ENCODE measurements at places on chromosomes 5 and 9.

DNA sequence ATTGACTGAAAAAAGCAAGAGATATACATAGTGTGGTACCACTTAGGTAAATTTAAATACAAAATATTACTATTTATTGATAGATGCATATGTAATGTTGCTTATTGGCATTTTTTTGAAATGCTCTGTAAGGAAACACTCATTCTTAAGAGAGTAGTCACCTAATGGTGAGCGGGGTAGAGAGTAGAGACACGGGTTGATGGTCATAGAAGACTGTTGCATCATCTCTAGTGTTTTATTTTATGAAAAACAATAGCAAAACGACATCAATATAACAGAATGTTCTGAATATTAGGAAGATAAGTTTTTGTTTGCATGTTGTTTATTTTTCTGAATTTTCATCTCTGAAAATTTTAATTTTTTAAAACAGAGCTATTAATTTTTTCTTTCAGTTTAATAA, 4.0 kb downstream of the SRP19 start:
- no peak for DNase-seq

- DNase-seq: no peak
Observed at GRCh38 chr9:12094046-12094445, 599.1 kb upstream of the TYRP1 start.

- DNase-seq: no peak
Observed at GRCh38 chr9:129493002-129493705, 127.7 kb downstream of the C9orf50 start.

GRCh38 chr5:167049771-167050567, 1241.5 kb upstream of the WWC1 start:
- no peak for DNase-seq

- DNase-seq: no peak
Observed at GRCh38 chr5:6804766-6805501, 91.7 kb downstream of the TENT4A start.

- DNase-seq: no peak
Observed at GRCh38 chr5:31972558-31972957, 201.6 kb downstream of the GOLPH3 start.

- DNase-seq: no peak
Observed at GRCh38 chr5:96893342-96893741, 17.0 kb downstream of the ERAP2 start.

- no peak for DNase-seq
Observed at GRCh38 chr9:33638391-33638915, 114.4 kb downstream of the ANKRD18B start.

DNA sequence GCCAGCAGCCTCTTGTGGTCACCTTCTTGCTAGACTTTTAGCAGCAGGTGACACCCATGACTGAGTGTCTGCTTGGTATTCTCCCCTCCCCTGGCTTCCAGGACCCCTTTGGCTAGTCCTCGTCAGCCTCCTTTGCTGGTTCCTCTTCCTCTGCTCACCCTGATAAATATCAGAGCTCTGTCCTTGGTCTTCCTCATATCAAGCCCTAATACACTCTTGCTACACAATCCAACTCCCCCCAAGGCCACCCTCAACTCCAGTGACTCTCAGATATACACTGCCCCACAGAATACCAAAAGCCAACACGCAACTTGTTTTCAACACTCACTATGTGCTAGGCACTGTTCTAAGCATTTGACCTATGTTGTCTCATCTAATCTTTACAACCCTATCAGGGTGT, 30.3 kb upstream of the LCP2 start:
- DNase-seq: no peak

- DNase-seq: no peak
Observed at GRCh38 chr9:112168197-112168596, 6.9 kb downstream of the SUSD1 start.

DNA sequence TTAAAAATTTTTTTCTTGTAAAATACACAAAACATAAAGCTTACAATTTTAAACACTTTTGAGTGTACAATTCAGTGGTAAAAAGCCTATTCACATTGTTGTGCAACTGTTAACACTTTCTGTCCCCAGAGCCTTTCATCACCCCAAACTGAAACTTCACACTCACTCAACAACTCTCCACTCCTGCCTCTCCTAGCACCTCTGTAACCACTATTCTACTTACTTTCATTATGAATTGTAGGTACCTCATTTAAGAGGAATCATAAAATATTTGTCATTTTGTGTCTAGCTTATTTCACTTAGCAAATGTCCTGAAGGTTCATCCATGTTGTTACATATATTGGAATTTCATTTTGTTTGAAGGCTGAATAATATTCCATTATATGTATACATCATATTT, 4.3 kb upstream of the ZNF510 start:
- no peak for DNase-seq

GRCh38 chr5:148792744-148793143, 33.7 kb upstream of the ADRB2 start:
- no peak for DNase-seq

DNA sequence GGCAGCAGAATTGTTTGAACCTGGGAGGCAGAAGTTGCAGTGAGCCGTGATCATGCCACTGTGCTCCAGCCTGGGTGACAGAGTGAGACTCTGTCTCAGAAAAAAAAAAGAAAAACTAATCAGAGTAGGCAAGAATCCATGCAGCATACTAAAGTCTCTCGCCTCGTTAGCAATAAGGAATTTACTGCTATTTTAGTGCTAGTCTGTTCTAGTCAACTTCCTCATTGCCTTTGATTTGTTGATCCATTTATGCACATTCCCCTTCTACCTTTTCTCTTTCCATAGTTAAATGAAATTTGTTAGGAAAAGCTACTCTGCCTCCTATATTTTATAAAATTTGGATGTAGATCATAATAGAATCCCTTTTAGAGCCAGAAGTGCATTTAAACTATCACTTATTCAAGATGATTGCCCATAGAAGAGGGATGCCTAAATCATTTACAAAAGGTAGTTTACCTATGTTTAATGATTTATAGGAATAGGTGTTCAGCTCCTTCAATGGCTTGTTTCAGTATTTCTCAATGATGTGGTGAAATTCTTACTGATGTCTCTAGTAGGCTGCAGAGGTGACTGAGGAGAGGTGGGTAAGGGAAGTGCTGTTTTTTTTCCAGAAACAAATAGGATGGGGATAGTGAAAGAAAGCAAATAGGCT, 1.9 kb downstream of the LRRC19 start:
- no peak for DNase-seq

DNA sequence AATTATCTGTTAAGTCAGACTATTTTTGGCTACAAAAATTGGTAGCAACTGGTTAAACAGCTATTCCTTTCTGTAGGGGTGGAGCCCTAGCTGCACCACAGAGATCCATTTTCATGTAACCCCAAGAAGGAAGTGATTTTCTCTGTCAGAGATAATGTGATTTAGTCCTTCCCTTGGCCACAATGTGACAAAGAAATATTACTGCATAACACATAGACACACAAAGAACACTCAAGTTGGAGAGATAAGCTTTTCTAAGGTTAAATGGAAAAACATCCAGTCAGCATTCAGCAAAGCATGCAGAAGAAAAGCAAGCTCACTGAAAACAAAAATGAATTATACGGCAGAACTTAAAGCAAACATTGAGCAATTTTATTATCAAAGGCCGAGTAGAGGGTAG, 227.8 kb upstream of the CDH9 start:
- no peak for DNase-seq

- DNase-seq: no peak
Observed at GRCh38 chr9:136799079-136799853, 3.1 kb downstream of the CCDC183 start.

GRCh38 chr5:172802567-172803176, 31.4 kb upstream of the ERGIC1 start:
- DNase-seq: no peak

DNA sequence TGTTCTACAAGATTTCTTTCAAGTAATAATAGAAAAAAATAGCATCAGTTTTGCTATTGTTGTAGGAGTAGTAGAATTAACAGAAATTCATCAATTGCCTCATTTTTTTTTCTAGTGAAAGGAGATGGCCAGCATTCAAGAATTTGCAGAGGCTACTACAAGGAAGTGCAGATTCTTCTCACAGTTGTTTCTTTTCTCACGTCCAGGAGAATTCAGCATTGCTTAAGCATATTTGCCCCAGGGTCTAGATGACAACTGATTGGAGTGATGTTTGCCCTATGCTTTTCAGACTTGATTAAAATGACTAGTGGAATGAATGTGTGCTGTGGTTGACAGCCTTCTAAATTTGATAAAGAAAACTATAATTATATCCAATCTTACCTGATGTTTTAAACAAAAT, 46.6 kb upstream of the SLC12A2 start:
- DNase-seq: no peak

- DNase-seq: no peak
Observed at GRCh38 chr9:130139251-130139650, 33.0 kb upstream of the NCS1 start.

- no peak for DNase-seq
Observed at GRCh38 chr5:2149195-2149539, 266.4 kb upstream of the IRX4 start.

DNA sequence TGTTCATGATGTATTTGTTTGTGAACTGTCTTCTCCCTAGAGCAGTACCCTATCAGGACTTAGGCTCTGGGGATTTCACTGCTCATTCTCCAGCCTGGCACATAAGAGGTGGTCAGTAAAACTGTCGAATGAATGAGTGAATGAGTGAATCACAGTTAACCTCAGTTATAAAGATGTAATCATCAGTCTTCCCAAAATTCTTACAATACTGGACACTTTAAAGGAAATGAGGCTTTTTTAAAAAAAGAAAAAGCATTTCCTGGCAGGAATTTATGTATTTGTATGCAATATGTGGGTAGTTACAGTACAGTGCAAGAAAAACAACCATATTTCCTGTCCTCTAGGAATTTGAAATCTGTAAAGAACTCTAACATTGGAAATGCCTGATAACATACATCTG, 59.6 kb downstream of the RAI14 start:
- no peak for DNase-seq

GRCh38 chr9:125255781-125256391, 5.7 kb upstream of the GAPVD1 start:
- DNase-seq: peak; percentile 34

GRCh38 chr9:35051069-35051967, 21.1 kb downstream of the VCP start:
- peak; percentile 67 for DNase-seq

- no peak for DNase-seq
Observed at GRCh38 chr9:114958844-114959235, 28.4 kb upstream of the TNFSF8 start.

GRCh38 chr9:126219648-126220063, 107.0 kb upstream of the MVB12B start:
- no peak for DNase-seq

GRCh38 chr9:27151693-27152404, 42.8 kb downstream of the TEK start:
- DNase-seq: no peak

- no peak for DNase-seq
Observed at GRCh38 chr5:177070536-177071191, 16.1 kb upstream of the FGFR4 start.

- DNase-seq: no peak
Observed at GRCh38 chr5:124025306-124025845, 513.4 kb downstream of the CSNK1G3 start.

DNA sequence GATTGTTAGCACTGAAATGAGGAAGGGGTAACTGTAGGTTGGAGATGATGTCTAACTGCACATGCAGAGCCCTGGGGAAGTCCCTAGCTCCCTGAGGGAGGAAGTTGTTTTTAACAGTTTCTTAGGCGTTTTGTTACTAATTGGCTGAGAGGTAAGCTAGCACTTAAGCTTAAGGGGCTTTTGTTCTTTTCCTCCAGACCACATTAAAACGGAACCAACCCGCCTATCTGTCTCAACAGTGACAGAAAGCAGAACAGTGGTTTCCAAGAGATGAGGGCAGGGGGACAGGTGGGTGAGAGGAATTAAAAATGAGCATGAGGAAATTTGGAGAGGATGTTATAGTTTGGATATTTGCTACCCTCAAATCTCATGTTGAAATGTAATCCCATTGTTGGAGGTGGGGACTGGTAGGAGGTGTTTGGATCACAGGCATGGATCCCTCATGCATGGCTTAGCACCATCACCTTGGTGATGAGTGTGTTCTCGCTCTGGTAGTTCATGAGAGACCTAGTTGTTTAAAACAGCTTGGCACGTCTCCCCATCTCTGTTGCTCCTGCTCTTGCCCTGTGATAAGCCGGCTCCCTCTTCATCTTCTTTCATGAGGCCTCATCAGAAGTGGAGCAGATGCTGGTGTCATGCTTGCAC, 38.9 kb downstream of the LYRM7 start:
- DNase-seq: peak; percentile 57

GRCh38 chr5:112163435-112163834, 255.6 kb downstream of the EPB41L4A start:
- DNase-seq: no peak

GRCh38 chr5:121949885-121950284, 11.9 kb upstream of the SRFBP1 start:
- peak; percentile 14 for DNase-seq

- DNase-seq: no peak
Observed at GRCh38 chr9:38066197-38066913, 2.7 kb downstream of the SHB start.

DNA sequence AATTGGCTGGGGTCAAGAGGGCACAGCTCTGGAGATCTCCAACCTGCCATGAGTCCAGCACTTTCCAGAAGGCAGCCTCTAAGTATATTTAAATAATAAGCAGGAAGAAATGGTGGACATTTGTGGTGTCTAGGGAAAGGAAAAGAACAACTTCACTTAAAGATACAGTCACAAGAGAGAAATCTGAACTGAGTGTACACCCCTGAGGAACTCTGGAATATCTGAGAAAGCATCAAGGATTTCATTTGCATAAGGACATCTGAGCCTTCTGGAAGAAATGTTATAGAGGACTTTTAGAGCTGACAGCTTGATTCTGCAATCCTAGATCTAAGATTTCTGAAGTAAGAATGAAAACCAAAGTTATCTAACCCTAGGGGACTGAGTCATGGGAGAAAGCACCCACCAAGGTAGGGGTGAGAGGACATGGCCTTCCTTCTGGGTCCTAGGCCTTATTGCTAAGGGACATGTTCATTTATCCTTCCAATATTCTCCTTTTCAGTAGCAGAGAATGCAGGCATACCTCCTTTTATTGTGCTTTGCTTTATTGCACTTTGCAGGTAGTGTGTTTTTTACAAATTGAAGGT, 253.4 kb upstream of the SLC24A2 start:
- no peak for DNase-seq

DNA sequence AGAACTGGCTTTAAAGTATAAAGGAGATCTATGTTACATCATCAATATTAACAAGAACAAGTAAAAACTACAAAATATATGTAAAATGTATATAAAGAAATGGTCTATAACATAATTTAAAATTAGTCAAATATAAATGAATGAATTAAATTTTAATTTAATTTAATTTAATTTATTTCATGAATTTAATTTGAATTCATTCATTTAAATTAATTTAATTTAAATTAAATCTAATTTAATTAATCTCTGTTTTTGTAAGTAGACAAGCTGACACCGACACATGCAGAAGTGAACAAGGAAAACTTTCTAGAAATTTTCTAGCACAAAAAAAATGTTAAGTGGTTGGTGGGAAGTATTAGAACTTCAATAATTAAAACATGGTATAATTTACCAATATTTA, 10.8 kb upstream of the PRDM9 start:
- DNase-seq: no peak
